ENCODE measurements at places on chromosomes 12 and 14.

DNA sequence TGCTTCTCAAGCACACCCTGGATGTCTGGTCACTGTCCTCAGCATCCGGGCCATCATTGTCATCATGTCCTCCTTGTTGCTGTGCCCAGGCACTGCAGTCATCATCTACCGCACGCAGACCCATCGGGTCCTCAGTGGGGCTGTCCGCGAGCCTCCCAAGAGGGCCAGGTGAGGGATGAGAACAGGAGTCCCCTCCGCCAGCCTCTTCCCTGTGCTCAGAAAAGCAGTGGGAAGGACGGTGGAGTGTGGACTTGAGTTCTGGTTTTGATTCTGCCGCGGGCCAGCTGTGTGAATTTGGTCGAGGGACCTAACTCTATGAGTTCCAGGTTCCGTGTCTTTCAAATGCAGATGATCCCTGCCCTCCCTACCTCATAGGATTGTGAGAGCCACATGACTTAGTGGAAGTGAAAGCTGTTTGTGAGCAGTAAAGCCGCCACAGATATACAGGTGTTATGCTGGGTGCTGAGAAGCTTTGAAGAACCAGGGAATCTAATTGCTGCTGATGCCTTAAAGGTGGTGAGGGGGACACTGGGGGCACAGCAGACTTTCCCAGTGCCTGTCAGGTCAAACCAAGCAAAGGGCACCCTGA, 122.9 kb upstream of the RAP1B start:
- DNase-seq = no peak

- DNase-seq = peak; percentile 57
Measured at GRCh38 chr14:105086833-105087307, 21.6 kb upstream of the GPR132 start.

- DNase-seq = no peak
Measured at GRCh38 chr12:71439613-71440344, at the start of gene LGR5. LGR5 (plus strand) TSS chr12:71439798; CDS start chr12:71440081, 283 bp downstream.

DNA sequence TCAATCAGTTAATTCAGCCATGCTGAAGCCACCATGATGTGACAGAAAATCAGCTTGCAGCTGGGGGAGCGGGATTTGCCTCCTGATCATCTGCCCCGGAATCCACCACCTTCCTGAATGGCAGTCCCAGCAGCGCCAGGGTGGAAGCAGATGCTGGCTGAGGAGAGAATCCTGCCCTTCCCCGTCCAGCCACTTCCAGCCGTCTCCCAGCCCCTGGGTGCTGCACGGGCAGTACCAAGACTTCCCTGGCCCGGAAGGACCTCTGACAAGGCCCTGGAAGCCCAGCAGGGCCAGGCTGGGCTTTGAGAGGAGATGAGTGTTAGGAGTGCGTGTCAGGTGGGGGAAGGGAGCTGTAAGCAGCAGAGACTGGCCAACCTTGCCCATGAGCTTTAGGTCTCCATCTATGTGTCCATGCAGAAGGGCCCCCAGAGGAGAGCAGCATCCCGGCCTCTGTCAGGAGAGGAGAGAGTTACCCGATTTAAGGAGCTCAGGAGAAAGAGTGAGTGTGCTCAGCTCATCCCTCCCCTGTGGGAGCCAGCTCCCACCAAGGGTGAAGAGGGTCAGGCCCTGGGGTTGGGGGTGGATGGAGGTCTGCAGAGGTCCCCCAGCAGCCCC, 69.3 kb downstream of the EID3 start:
- DNase-seq = no peak

- no peak for DNase-seq
Measured at GRCh38 chr12:92049403-92049802, 96.2 kb downstream of the BTG1 start.

DNA sequence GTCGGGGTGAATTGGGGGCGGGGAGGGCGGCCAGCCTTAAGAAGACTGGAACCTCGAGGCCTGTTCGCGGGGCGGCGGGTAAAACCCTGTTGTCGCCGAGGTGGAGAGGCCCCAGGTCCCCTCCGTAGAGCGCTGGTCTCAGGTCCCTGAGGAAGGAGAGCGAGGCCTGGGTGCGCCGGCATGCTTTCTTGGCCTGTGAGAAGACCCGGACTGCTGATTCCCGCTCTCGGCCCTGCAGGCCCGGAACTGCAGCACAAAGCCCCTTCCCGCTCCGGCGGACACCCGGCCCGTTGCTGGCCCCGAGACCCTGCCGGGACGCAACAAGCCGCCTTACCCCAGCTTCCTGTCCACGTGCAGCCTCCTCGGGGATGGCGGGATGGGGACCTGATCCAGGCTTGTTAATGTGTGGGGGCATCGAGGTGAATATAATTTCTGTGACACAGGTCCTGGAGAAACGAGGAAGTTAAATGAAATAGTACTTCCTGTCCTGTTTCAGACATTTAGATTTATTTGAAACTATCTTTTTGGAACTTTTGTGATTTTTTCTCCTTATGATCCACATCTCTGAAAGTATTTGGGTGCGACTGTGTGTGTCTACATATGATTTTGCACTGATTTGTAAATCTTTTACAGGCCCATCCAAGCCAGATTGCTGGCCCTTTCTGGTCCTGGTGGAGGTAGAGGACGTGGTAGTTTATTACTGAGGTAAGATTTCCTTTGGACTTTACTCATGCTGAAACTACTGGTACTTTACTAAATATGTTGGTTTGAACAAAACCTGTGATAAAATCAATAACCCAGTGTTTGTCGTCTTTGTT, 600 bp downstream of the PNN start:
- DNase-seq = no peak

DNA sequence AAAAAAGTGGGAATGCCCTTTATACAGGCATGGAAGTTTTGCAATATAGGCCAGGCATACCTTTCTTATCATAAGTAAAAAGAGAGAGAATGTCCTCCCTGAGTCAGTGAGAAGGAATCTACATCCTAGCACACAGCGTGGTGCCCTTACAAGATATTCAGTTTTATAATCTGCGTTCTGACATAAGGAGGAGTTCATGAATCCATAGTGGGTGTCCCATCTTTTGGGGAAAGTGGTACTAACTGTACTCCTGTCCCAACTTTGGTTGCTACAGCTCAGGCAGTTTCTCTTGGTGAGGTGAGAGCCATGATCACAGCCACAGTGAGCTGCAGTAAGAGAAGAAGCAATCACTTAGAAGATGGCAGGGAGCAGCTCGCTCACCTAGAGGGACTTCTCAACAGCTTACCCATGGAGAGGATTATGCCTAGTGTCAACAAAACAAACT, 332.9 kb downstream of the BCAT1 start:
- DNase-seq = no peak

- DNase-seq = no peak
Measured at GRCh38 chr12:50572760-50573159, 68.0 kb downstream of the DIP2B start.

GRCh38 chr12:59927032-59927431, 331.2 kb downstream of the SLC16A7 start:
- DNase-seq = no peak

GRCh38 chr12:109870648-109871047, 9.7 kb downstream of the GLTP start:
- DNase-seq = no peak

Data from bone marrow (tissue), 2 donors.